ENCODE measurements at places on chromosomes 12 and 14.

DNA sequence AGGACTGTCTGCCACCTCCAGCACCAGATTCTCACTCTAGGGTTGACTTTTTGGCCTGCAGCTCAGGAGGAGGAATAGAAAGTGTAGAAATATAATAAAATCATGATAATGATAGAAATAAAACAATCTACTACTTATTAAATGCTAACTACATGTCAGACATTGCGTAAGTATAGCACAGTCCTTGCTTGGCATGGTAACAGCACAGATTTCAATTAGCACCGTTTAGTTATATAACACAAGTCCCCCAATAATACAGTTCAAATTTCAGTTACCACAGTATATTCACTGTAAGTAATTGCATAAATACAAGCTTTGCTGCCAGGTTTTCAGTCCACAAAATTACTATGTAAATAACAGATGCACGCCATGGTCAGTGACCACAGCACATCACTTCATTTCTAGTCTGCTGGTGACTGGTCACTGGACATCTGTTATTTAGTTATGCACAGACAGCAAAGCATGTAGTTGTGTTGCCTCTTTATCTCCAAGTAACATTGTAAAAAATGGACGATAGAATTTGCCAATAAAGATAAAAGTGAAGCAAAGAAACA lies 6.5 kb upstream of the GLT8D2 start:
- peaks cover 52% of the 10 kb centered on the region for H3K27me3 ChIP-seq
- H3K36me3 ChIP-seq = no peaks in the 10 kb centered on the region
- no peak for DNase-seq
- H3K4me1 ChIP-seq = no peaks in the 10 kb centered on the region
- H3K4me3 ChIP-seq = no peak overlapping the region

DNA sequence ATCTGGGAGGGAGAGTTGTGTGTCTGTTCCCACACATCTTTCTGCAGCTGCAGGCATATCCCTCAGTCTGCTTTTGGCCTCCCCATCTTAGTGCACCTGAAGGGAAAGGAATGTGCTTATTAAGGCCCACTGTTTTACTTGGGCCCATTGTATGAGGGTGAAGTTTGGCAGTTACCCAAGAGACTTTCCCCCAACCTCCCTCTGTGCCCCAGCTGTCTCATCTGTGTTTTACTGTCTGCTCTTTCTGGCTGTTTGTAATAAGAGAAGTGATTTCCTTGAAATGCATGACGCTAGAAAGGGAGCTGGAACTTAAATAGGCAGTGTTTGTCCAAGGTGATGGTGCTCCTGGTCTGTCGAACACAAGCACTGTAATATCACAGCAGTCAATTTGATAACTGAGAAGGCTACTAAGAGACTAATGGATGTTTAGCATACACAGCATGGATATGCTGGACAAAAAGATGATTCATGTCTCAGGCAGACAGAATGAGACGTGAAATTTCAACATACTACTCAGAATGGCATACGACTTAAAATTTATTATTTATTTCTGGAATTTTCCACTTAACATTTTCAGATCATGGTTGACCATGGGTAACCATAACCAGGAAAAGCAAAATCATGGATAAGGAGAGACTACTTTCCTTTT lies 43.6 kb downstream of the FSCB start:
- H3K4me1 ChIP-seq = no peaks in the 10 kb centered on the region
- H3K27ac ChIP-seq = no peak overlapping the region
- no peaks in the 10 kb centered on the region for H3K27me3 ChIP-seq

GRCh38 chr12:108964371-108965352 lies 56.2 kb downstream of the SVOP start:
- H3K27me3 ChIP-seq = peaks cover 17% of the 10 kb centered on the region
- no peak overlapping the region for H3K27ac ChIP-seq
- no peak overlapping the region for H3K4me3 ChIP-seq
- H3K4me1 ChIP-seq = no peaks in the 10 kb centered on the region
- no peaks in the 10 kb centered on the region for H3K36me3 ChIP-seq

DNA sequence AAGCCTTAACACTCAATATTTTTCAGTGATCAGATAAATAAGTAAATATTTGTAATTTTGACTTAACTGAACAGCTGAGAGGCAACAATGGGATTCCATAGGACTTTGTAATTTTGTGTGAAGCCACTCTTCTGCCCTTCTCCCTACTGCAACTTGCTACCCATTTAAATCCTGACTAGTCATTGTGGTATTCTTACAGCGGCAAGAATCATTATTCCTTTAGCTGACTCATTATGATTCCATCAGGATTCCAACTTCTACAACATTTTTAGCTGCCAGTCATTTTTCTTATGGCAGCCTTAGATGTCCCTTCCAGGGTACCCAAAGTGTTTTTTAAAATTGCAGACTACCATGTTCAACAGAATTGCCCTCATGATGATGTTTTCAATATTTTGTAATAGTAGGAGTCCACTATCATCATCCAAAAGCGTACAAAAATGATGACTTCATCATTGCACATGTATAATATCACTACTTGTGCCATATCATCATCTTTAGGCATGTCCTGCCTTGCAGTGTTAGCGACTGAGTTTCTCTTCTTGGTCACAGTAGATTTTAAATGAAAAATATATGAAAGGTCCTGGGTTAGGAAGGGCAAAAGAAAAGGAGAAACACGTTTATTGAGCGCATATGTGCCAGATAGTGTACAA lies 5.1 kb upstream of the MAGOHB start:
- no peak for DNase-seq
- no peak overlapping the region for H3K27ac ChIP-seq
- peaks cover 8% of the 10 kb centered on the region for H3K36me3 ChIP-seq
- peaks cover 7% of the 10 kb centered on the region for H3K4me1 ChIP-seq

- H3K27ac ChIP-seq = no peak overlapping the region
- DNase-seq = no peak
- H3K27me3 ChIP-seq = no peaks in the 10 kb centered on the region
- H3K4me3 ChIP-seq = no peak overlapping the region
- no peaks in the 10 kb centered on the region for H3K36me3 ChIP-seq
- H3K4me1 ChIP-seq = no peaks in the 10 kb centered on the region
These were observed 488.0 kb upstream of the STXBP6 start for GRCh38 chr14:25537846-25538455.
